ENCODE measurements at places on chromosomes 5 and 9. TPM values are rescaled to one million over a fixed set of nuclear protein-coding genes. Genes with fewer than 3 reads are reported as not detected.

Gene IL7R
- not detected for total RNA-seq

Gene MCCC2
- total RNA-seq = 59.9 TPM

Gene FOXD1
- 0.11 TPM for total RNA-seq

DNA sequence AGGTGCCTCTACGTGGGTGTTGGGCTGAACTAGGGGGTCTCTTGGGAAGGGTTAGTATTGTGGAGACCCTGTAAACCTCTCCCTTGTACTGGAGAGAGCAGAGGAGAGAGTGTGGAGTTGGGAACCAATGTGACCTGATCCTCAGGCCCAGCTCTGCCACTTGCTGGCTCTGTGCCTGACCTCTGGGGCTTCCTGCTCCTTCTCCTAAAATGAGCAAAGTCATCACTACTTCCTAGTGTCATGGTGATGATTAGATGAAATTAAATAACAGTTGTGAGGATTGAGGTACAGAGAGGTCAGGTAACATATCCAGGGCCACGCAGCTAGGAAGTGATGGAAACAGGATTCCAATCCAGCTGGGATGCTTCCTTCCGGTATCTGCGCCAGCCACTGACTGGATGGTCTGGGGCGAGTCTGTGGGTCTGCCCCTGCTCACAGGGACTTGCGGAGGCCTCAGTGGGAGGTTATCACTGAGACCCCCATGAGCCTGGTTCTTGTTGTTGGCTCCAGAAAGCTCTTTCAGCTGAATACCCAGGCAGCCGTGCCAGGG, 9.2 kb downstream of the GALNT10 start:
- no peak overlapping the region for H3K27ac ChIP-seq
- no peaks in the 10 kb centered on the region for H3K36me3 ChIP-seq
- no peak for DNase-seq
- no peak overlapping the region for H3K4me3 ChIP-seq

Gene WNK2
- 31.6 TPM for total RNA-seq

DNA sequence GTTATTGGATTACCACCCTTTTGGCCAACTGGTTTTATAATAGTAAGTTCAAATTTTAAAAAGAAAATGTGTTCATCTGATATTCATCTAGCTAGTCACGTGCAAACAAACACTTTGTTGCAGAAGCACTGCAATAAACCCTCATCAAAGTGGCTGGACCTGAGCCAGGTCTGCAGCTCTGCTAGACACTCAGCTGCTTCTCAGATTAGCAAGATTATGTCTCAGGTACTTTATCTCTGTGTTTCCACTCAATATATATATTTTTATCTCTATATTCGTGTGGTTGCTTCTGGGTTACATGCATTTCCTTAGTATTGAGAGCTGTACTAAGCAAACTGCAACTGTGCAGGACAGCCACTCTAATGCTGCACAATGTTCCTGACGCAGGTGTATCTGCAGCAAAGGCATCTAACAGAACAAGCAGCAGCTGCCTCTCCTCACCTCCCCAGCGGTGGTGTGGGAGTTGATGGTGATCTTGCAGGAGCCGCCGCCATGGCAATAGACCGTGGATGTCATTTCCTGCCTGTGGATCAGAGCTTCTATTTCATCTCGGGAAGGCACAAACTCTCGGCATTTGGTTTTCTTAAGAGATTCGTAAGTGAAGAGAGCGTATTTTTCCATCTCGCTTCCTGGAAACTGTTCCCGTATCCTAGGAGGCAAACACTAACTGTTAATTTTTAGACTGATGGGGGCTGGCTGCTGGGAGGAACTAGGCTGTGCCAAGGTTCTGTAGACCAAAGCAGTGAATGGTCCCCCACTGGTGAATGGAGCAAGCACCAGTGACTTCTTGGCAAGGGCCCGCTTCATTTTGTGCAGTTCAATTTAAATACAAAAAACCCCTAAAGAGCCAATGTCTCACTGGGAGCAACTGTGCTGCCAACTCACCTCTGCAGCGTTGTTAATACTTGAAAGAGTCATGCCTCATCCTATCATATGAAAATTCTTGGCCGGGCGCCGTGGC, 56.7 kb upstream of the RETREG1 start:
- H3K36me3 ChIP-seq = peaks cover 19% of the 10 kb centered on the region
- no peak overlapping the region for H3K4me3 ChIP-seq
- no peaks in the 10 kb centered on the region for H3K4me1 ChIP-seq
- H3K27ac ChIP-seq = no peak overlapping the region
- no peaks in the 10 kb centered on the region for H3K27me3 ChIP-seq

Gene F2RL1
- not detected for total RNA-seq

- H3K4me1 ChIP-seq = no peaks in the 10 kb centered on the region
- no peak for DNase-seq
- H3K27me3 ChIP-seq = no peaks in the 10 kb centered on the region
- no peaks in the 10 kb centered on the region for H3K36me3 ChIP-seq
- no peak overlapping the region for H3K27ac ChIP-seq
Observed at GRCh38 chr9:107906074-107906473, 416.5 kb upstream of the KLF4 start.

DNA sequence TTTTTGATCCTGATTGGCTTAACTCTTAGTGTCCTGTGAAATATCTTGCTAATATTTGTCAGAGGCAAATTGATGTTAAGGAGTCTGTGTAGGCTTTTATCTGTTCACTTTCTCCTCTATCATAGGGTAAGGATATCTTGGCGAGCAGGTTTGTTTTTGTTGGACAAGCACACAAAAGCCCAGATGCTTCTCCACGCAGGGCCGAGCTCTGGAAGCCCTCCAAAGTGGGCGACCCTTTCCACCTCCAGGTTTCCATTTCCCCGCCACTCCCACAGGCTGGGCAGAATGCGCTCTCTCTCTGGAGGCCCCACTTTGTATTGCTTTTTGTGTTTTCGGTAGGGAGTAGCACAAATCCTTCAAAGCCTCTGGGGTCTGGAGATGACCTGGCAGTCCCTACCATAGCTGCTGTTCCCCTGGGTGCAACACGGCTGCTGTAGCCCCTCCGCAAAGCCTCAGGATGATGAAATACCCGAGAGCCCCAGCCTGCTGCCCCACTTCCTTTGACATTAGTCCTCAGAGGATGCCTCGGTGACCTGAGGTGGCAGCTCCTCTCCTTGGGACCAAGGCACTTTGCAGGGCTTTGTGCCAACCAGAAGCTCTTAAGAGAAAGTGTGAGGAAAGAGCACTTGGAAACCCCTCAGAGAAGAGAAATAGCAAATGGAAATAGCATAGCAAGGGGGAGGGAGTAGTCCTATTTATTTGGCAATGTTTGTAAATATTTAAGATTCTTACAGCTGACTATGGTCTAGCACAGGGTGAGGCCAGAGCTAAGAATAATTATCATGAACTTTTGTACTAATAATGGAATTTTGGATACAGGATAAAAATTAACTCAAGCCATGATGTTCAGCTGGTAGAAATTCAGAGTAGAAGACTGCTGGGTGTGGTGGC, 122.8 kb downstream of the ARHGEF28 start:
- no peak overlapping the region for H3K4me3 ChIP-seq
- no peak for DNase-seq
- H3K36me3 ChIP-seq = no peaks in the 10 kb centered on the region
- peaks cover 26% of the 10 kb centered on the region for H3K27me3 ChIP-seq
- H3K4me1 ChIP-seq = peaks cover 3% of the 10 kb centered on the region

Gene MEF2C
- total RNA-seq = 95.3 TPM

- no peaks in the 10 kb centered on the region for H3K27me3 ChIP-seq
- no peaks in the 10 kb centered on the region for H3K4me1 ChIP-seq
- H3K27ac ChIP-seq = no peak overlapping the region
- H3K36me3 ChIP-seq = no peaks in the 10 kb centered on the region
- DNase-seq = no peak
Observed at GRCh38 chr9:112869041-112869529, 21.6 kb downstream of the SLC46A2 start.

DNA sequence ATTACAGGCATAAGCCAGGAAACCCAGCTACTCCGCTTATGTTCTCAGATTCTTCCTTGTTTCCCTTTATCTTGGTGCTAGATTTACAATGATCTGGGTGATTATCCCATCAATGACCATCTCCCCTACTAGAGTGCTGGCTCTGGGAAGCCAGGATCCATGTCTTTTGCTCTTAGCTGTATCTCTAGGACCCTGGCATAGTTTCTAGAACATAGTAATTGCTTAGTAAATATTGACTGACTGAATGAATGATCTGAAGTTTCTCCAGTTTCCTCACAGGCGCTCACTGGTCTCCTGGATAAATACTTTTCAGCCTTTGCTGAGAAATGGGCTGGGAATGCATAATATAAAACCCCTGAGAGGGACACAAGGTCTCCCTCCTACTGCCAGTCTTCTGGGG, 60.0 kb upstream of the KLF9 start:
- DNase-seq = no peak
- H3K27me3 ChIP-seq = no peaks in the 10 kb centered on the region
- H3K27ac ChIP-seq = no peak overlapping the region
- H3K4me1 ChIP-seq = no peaks in the 10 kb centered on the region

DNA sequence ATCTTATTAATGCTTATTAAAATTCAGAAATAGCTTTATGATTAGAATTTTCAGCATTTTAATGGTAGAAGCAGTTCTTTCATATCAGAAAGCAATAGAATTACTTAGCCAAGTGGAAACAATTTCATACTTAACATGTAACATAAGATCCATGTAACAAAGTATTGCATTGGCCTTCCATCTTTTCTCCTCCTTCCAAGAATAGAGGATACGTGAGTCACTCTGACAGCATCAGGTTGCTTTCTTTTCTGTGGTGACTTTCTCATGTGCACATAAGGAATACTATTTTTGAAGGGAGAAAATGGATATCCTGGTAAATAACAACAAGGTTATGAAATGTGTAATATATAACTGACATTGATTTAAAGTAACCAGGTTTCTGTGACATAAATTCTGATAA, 272.2 kb downstream of the ANXA1 start:
- no peak overlapping the region for H3K27ac ChIP-seq
- no peak overlapping the region for H3K4me3 ChIP-seq
- no peaks in the 10 kb centered on the region for H3K27me3 ChIP-seq
- H3K4me1 ChIP-seq = no peaks in the 10 kb centered on the region
- DNase-seq = no peak

- no peaks in the 10 kb centered on the region for H3K36me3 ChIP-seq
- peak overlapping the region; percentile 28 for H3K27ac ChIP-seq
- no peak for DNase-seq
Observed at GRCh38 chr5:163916376-163916775, 411.0 kb downstream of the MAT2B start.

Gene LCN10
- total RNA-seq = not detected

DNA sequence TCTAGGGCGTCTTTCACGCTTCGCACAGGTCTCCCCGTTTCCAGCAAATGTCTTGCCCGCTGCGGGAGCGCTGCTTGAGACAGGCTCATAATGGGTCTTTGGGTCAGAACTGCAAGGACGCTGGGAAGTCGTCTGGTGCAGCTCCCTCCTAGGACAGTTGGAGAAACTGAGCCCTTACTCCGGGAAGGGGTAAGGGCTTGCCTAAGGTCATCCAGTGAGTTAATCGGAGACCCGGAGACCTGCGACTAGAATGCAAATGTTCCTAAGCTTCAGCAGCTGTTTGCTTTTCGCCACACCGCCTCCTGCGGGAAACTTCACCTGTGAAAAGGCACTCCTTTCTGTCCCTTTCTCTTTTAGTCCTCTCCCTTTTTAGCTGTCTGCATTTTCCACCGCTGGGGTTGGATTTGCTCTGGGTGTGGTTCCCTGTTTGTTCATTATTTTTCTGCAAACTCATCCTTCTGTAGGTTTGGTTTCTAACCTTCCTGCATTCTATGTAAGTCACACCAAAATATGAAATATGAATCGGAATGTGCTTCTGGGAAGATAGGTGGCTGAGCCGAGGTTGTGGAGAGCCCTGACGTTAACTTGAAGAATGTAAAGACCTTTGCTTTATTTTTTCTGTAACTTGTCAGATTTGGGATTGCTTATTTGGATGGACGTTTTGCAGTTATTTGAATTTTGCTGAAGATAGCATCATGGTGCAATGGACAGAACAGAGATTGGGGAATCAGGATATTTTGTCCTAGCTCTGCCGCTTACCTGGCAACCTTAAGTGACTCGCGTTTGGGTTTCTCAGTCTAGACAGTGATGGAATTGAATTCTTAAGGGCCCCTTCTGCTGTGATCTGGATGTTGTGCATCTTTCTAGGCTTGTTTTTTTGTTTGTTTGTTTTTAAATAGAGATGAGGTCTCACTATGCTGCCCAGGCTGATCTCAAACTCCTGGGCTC, 909 bp downstream of the SLC36A1 start:
- H3K27me3 ChIP-seq = no peaks in the 10 kb centered on the region
- DNase-seq = peak; percentile 47
- H3K36me3 ChIP-seq = no peaks in the 10 kb centered on the region
- peak overlapping the region; percentile 59 for H3K4me3 ChIP-seq
- H3K27ac ChIP-seq = no peak overlapping the region

Gene GOLPH3
- 79.6 TPM for total RNA-seq

DNA sequence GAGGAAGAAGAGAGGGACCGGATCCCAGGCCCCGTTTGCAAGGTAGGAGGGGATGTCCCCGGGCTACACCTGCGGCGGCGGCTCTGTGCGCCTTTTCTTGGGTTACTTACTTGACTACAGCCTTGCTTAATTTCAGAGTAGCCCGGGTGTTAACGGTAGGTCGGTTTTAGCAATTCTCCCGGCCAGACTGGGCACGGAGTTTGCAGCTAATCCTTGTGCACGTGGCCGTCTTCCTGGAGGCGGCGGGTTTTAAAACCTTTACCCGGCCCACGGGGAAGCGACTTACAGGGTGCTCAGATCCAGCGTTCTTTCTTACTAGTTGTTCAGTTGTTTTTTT, 313 bp downstream of the BRIX1 start:
- H3K4me3 ChIP-seq = peak overlapping the region; percentile 97
- peaks cover 12% of the 10 kb centered on the region for H3K4me1 ChIP-seq
- no peaks in the 10 kb centered on the region for H3K27me3 ChIP-seq
- peaks cover 27% of the 10 kb centered on the region for H3K36me3 ChIP-seq

Gene SLC45A2
- 0.85 TPM for total RNA-seq

DNA sequence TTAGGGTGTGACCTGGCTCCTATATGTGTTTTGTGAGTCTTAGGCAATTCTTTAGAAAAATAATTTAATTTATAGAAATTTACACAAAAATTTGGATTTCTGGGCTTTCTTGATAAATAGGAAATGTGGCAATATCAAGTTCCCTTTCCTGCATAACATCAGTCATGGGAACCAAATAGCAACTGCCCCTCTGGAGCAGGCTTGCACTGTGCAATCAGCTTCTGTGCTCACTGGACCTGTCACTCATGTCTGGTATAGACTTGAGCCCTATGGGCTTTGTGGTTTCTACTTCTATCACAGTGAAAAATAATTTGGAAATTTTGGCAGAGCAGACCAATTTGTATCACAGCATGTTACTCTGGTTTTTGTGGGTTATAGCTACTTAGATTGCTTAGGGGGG, 131.7 kb downstream of the ADGRV1 start:
- H3K27ac ChIP-seq = no peak overlapping the region
- H3K27me3 ChIP-seq = no peaks in the 10 kb centered on the region
- no peaks in the 10 kb centered on the region for H3K36me3 ChIP-seq
- DNase-seq = no peak
- peaks cover 3% of the 10 kb centered on the region for H3K4me1 ChIP-seq

- no peaks in the 10 kb centered on the region for H3K4me1 ChIP-seq
- H3K36me3 ChIP-seq = no peaks in the 10 kb centered on the region
- no peak overlapping the region for H3K27ac ChIP-seq
- H3K4me3 ChIP-seq = no peak overlapping the region
Observed at GRCh38 chr9:119924736-119925135, 555.5 kb upstream of the BRINP1 start.
